ENCODE measurements at places on chromosomes 16 and 17. TPM values are rescaled to one million over a fixed set of nuclear protein-coding genes. Genes with fewer than 3 reads are reported as not detected.

NPB gene
- total RNA-seq = 1.3 TPM

PRAC2 gene
- total RNA-seq = not detected

PIMREG gene
- 81.5 TPM for total RNA-seq

NAA38 gene
- total RNA-seq = 138 TPM

MMP25 gene
- under 0.01 TPM for total RNA-seq

MT1E gene
- total RNA-seq = 213 TPM

HES7 gene
- total RNA-seq = 0.89 TPM

ANKRD40CL gene
- total RNA-seq = not detected

MT4 gene
- total RNA-seq = not detected

TK1 gene
- total RNA-seq = 278 TPM

CDH1 gene
- total RNA-seq = 0.15 TPM

CLEC18C gene
- under 0.01 TPM for total RNA-seq

SLC12A3 gene
- total RNA-seq = not detected

SKAP1 gene
- not detected for total RNA-seq

ASB16 gene
- not detected for total RNA-seq

GINS3 gene
- 12.8 TPM for total RNA-seq

KRTAP4-3 gene
- not detected for total RNA-seq

LGALS9 gene
- total RNA-seq = 0.67 TPM

GUCY2D gene
- not detected for total RNA-seq

CASKIN1 gene
- total RNA-seq = not detected

PPY gene
- not detected for total RNA-seq

ADORA2B gene
- total RNA-seq = 17.1 TPM

LPO gene
- total RNA-seq = not detected

KRTAP9-8 gene
- not detected for total RNA-seq

KRTAP1-1 gene
- total RNA-seq = not detected

TBC1D3G gene
- total RNA-seq = not detected

KRT15 gene
- total RNA-seq = 0.67 TPM

EVPLL gene
- total RNA-seq = not detected

MYO15A gene
- 0.59 TPM for total RNA-seq

ACSM2B gene
- total RNA-seq = not detected

GSE1 gene
- 13.3 TPM for total RNA-seq

SECTM1 gene
- 14.0 TPM for total RNA-seq

PDILT gene
- total RNA-seq = not detected

CEP295NL gene
- total RNA-seq = 0.30 TPM

QPRT gene
- 49.1 TPM for total RNA-seq

TBC1D26 gene
- total RNA-seq = 0.15 TPM

SCN4A gene
- under 0.01 TPM for total RNA-seq

TSPAN10 gene
- total RNA-seq = 0.59 TPM

RBL2 gene
- 27.9 TPM for total RNA-seq

TGFB1I1 gene
- total RNA-seq = 136 TPM

SLC38A8 gene
- total RNA-seq = not detected

CACNG3 gene
- not detected for total RNA-seq

CA10 gene
- not detected for total RNA-seq

DNAJC7 gene
- 49.8 TPM for total RNA-seq

RNF222 gene
- total RNA-seq = not detected

FBXO47 gene
- under 0.01 TPM for total RNA-seq

YBX2 gene
- total RNA-seq = not detected

PROCA1 gene
- total RNA-seq = 2.9 TPM

NPIPA5 gene
- 2.1 TPM for total RNA-seq
